ENCODE measurements at places on chromosomes 5 and 9.

GRCh38 chr5:96120120-96120519 lies 158.5 kb upstream of the ELL2 start:
- no peak for DNase-seq

- DNase-seq, result no peak
These were observed 522.6 kb downstream of the HINT1 start for GRCh38 chr5:130642461-130642860.

- no peak for DNase-seq
These were observed 42.5 kb downstream of the CCL28 start for GRCh38 chr5:43369651-43370050.

- no peak for DNase-seq
These were observed 65.2 kb upstream of the GLIS3 start for GRCh38 chr9:4365055-4365454.

GRCh38 chr5:139038613-139039305 lies 159.4 kb downstream of the SIL1 start:
- no peak for DNase-seq

DNA sequence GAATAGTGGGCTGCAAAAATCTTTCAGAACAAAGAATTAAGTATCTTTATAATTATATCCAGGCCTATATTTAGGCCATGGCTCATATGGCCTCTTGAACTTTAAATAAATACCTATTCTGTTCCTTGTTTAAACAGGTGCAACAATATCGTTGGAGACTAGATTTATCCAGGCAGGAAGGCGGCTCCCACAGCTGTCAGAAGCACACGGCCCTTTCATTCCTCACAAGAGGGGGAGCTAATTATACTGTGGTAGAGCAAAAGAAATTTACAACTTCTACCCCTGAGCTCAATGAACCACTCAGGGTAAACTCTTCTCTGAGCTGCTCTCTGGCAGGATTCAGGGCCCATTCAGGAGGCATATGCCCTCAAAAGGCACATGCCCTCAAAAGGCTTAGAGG lies 31.3 kb downstream of the TMEM174 start:
- DNase-seq, result no peak

DNA sequence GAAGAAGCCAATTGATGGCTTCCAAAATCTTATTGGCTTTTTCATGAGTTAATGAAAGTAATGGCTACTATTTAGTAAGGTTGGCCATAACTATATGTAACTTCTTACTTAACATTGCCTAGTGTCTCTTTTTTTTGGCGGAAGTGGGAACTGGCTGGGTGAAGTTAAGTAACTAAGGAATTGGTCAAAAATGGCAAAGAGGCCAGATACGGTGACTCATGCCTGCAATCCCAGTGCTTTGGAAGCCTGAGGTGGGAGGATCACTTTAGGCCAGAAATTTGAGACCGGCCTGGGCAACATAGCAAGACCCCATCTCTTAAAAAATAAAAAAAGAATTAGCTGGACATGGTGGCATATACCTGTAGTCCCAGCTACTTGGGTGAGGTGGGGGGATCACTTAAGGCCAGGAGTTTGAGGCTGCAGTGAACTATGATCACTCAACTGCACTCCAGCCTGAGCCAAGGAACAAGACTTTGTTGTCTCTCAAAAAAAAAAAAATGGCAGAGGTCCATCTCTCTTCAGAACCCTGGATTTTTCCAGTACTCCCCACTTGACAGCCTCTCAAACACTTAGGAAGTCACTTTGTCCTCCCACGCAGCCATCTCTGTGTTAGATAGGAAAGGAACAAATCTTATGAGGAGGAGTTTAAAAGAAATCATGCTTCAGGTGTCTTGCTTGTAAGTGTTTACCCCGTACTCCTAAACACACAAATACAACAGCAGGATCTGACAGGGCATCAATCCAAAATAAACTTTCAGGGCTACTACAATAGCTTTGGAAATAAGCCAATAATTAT lies 75.7 kb downstream of the TEK start:
- no peak for DNase-seq

DNA sequence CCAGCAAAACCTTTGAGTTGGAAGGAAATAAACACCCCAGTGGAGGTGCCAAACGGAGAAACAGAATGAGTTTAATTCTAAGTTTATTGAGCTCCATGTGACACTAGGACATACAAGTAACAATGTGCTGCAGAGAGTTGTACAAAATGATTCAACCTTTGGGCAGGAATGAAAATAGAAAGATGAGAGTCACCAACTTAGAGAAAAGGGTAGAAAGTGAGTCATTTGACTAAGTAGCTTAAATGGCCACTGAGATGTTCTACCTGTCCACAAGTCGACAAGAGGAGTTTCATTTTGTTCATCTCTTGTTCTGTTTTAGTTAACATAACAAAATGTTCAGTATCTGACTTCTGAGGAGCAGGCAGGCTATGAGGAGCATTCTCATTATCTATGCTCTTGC lies 284.7 kb downstream of the NR2F1-AS1 start:
- no peak for DNase-seq

- no peak for DNase-seq
These were observed 533.3 kb downstream of the ACTL7B start for GRCh38 chr9:108322326-108323098.

DNA sequence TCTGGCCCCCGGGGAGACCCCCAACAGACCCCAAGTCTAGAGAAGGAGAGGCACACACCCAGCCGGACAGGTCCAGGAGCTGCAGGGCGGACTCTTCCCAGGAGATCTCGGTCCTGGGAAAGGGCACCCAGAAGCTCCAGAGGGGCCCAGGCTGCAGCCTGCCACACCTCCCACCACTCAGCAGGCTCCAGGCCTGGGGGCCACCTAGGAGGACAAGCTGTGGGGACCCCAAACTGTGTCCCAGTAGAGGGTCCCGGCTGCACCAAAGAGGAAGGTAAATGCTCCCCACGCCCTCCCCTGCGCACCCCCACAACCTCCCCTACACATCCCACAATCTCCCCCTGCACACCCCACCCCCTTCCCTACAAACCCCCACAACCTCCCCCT lies 48.5 kb downstream of the PLEKHG4B start:
- no peak for DNase-seq

DNA sequence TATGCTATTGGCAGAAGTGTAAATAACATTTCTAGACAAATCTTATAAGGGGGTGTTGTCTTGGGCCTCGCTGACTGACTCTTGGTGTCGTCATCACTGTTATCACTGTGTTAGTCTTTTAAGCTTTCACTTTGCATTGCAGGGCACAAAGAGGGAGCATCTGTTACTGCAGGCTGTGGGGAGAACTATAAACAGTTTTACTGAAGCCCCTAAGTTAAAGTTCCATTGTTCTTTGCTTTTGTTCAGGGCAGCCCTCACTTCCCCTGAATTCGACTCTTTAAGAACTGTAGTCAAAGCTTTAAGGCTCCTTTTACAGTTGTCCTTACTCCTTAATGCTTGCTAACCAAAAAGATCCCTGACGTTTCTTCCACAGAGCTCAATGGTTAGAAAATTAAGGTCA lies 605.0 kb downstream of the RAB3C start:
- no peak for DNase-seq

GRCh38 chr9:69155341-69156030 lies 18.6 kb upstream of the TJP2 start:
- DNase-seq, result no peak

DNA sequence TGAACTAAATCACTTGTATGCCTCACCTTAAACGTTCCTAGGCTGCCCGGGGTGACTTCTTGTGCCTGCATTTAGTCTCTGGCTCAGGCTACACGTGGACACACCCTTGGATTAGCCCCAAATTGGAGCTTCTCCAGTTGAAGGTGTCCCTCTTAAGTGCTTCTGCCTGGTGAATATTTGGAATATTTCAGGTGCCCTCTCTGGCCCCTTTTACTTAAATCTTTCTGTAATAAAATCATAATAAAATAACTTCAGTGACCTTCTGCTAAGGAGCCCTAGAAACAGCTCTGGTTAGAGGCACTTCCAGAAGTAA lies 74.3 kb upstream of the KLF9 start:
- DNase-seq, result no peak

- no peak for DNase-seq
These were observed 28.4 kb downstream of the NEURL1B start for GRCh38 chr5:172669386-172670004.

GRCh38 chr5:160083501-160083900 lies 35.7 kb downstream of the PWWP2A start:
- DNase-seq, result no peak

GRCh38 chr9:96484521-96484931 lies 34.6 kb downstream of the HABP4 start:
- DNase-seq, result no peak

- no peak for DNase-seq
These were observed 935.7 kb upstream of the NUDT12 start for GRCh38 chr5:104498281-104498680.

DNA sequence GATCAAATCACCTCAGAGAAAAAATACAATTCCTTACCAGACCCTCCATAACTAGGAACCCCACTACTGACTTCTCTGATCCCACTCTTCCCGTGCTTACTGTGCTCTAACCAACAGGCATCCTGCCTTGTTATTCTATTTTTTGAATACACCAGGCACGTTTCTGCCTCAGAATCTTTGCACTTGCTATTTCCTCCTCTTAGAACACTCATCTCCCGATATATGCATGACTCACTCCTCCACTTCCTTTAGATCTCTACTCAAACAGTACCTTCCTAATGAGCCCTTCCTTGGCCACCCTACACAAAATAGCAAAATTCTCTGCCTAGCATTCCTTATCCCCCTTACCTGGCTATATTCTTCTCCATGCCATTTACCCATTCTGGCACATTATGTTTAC lies 43.9 kb downstream of the MAPKAP1 start:
- DNase-seq, result no peak

DNA sequence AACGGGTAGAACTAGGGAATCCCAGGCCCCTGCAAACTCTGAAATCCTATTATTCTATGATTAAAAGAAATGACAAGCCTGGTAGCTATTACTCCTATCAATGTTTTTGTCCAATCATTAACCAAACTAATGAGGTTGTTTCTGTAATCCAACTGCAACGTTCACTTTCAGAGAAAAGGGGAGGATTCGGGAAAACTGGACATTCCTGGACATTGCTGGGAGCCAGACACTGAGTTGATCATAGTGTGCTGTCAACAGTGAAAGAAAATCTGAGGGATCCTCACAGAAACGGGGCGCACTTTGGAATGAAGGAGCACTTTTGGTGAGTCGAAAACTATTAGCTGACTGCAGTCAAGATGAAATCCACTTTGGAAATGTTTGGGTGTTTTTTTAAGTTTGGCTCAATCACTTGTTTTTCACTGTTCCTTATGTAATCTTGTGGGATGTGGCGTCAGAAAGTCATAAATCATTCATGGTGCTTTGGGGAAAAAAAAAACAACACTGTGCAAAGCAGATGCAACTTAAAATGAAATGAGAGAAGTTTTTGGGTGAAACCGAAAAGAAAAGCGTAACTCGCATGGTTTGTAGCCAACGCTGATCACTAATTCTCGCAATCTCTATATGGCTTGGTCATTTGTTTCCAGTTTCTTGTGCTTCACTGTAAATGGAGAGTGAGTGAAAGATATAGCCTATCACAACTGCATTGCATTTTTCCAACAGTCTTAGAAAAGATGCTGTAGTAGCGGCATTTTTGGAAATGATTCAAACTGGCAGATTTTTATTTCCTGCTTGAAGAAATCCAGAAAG lies 51.2 kb upstream of the ADRA1B start:
- no peak for DNase-seq

DNA sequence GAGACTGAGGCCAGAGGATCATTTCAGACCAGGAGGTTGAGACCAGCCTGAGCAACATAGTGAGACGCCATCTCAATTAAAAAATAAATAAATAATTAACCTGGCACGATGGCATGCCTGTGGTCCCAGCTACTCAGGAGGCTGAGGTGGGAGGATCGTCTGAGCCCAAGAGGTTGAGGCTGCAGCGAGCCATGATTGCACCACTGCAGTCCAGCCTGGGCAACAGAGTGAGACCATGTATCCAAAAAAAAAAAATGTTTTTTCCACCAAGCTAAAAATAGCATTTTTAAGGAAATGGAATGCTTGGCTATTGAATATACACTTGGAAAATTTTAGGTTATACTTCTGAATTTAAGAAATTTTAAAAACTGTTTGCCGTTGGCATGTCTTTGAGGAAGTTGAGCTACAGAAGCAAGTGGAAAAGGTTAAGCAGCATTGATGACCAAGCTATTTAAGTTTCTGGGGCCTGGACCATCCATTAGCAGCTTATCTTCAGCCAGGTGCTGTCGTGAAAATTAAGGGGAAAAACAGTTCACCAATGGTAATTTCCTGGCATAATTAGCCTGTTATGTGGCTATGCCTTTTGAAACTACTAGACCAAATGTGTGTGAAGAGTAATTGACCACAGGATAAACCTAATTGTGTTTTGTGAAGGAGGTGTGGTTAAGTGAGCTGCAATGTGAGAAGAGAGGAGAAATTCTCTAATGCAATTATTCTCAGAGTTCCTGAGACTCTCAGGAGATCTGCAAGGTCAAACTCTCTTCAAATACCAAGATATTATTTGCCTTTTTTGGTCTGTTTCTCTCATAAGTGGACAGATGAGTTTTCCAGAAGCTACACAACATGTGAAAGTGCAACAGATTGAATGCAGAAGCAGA lies 21.0 kb downstream of the F2R start:
- no peak for DNase-seq

GRCh38 chr5:32612134-32612888 lies 27.0 kb downstream of the SUB1 start:
- no peak for DNase-seq

DNA sequence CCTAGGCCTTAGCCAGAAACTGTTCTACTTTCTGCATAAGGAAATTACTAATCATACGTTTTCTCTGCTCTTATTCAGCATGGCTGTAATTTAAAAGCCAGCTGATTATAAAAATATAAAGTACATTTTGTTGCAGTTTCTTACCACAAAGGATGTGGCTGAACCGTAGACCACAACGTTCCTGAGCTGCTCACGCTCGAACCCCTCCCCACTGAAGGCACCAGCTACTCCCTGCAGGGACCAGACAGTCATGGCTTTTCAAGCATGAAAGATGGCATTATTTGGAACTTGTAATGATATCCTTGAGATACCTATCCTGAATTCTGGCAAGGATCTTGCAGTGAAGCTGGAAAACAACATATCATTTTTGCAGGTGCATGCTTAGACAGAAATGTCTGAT lies 91.8 kb upstream of the DMRT1 start:
- DNase-seq, result no peak

GRCh38 chr5:169795338-169795737 lies 158.3 kb downstream of the DOCK2 start:
- DNase-seq, result no peak

DNA sequence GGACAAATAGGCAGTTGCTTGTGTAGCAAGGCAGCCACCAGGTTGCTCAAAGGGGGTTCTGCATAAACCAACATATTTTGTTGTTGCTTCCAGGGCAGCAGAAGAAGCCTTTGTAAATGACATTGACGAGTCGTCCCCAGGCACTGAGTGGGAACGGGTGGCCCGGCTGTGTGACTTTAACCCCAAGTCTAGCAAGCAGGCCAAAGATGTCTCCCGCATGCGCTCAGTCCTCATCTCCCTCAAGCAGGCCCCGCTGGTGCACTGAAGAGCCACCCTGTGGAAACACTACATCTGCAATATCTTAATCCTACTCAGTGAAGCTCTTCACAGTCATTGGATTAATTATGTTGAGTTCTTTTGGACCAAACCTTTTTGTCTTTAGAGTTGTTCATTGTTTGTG lies 20.8 kb downstream of the CLTA start:
- DNase-seq, result no peak

All from iPS DF 6.9 (cell line).